IPS DF 6.9 (cell line): ENCODE measurements at places on chromosomes 1 and 21.

DNA sequence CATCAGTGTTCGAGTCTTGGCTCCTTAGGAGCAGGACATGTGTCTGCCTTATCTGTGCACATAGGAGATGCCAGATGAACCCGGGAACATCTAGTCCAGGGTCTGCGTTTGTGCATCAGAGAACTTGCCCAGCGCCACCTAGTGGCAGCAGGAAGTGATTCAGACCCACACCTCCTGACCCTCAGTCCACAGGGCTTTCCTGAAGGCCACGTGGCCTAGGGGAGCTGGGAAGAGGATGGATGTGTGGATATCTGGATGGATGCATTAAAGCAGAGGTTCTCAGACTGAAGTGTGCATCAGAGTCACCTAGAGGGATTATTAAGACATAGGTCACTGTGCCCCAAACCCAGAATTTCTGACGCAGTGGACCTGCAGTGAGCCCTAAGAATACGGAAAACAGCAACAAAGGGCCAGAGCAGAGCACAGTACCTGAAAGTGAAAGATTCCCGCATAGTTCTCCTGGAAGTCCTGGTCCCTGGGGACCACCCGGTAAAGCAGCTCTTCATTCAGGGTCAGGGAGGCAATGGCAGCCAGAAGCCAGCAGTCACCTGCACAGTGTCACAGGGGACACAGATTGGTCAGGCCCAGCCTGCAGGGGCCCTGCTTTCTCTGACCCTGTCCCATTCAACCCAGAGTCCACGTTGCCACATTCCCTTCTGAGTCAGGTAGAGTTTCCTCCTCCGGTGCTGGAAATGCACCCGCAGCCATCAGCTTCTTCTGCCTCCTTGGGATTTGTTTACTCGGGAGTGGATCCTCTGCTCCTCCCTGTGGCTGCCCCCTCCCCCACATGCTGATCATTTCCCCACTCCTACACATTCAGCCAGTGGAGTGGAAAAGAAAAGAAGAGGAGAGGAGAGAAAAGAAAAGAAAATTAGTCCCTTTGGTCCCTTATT lies 37.0 kb downstream of the CAPN8 start:
- peak; percentile 45 for DNase-seq

- DNase-seq = no peak
Measured at GRCh38 chr1:100597784-100598183, 59.8 kb downstream of the GPR88 start.

GRCh38 chr1:164961715-164962114 lies 394.8 kb downstream of the LMX1A start:
- DNase-seq = no peak

DNA sequence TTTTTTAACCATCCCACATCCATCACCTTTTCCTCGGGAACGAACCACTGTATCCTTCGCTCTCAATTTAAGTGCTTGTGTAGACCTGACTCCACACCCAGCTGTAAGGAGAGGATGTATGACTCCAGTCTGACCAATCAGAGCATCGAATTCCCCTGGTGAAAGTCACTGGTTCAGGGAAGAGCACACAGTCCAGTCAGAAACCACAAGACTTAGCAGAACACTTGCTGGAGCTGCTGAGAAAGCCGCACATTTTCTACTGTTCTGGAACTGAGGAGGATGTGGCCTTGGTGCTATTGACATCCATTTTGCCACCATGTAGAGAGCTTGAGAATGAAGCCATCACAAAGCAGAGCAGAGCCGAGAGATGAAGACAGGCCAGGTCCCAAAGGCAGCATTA lies 59.9 kb upstream of the CNN3 start:
- no peak for DNase-seq

- no peak for DNase-seq
Measured at GRCh38 chr1:211033921-211034525, 99.9 kb downstream of the KCNH1 start.

DNA sequence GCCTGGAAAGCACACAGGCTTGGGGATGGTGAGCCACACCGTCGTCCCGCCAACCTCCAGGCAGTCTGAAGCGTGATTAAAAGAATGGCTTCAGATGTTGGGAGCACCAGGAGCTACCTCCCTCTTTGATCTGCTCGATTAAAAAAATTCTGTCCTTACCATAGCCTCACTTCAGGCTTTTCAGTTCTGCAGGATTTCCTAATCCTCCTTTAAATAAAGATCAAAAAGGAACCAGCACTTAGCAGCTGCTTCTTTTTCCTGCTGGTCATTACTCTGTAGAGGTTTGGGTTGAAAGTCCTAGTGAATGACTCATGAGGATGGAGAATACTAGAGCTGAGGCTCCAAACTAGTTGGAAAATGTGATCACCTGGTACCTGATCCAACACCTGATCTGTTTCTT lies 71.9 kb upstream of the C1orf174 start:
- DNase-seq = no peak

- DNase-seq = no peak
Measured at GRCh38 chr1:13661539-13661938, 38.4 kb upstream of the PRDM2 start.

- DNase-seq = no peak
Measured at GRCh38 chr1:115794976-115795639, 26.6 kb upstream of the CASQ2 start.

GRCh38 chr1:190353538-190354101 lies 124.0 kb downstream of the BRINP3 start:
- no peak for DNase-seq

DNA sequence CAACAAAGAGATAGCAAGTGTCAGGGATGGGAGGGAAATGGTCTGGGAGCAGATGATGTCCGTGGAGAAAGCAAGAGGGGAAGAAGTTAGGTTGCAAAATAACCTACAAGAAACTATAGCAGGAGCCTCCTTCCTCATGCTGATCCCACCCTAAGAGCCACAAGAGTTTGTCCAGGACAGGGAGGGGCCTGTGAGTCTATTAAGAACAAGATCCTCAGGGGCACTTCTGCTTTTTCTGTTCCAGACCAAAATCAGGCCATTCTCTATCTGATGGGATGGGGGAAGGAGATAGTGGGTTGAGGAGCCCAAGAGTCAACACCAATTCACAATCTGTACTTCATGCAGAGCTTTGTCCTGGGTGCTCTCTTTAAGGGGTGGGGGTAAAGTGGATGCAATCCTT lies 7.7 kb upstream of the ATP1A4 start:
- DNase-seq = no peak

- no peak for DNase-seq
Measured at GRCh38 chr1:48107516-48107915, 110.3 kb upstream of the TRABD2B start.

DNA sequence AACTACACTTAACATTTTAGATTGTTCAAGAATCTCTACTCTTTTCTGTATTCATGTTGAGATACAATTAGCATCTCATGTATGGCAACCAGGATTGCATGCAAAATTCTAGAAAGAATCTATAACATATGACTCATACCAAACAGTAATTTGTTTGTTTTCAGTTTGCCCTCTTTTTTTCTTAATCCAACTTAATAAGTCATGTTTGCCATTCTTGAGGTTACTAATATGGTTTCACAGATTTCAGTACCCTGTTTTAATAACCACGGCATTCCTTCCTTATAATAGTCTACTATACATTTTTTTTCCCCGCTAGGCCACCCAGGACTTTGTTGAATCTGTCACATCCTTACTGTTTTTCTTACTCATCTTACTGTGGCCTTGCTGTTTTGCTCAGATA lies 140.8 kb downstream of the FMN2 start:
- no peak for DNase-seq

DNA sequence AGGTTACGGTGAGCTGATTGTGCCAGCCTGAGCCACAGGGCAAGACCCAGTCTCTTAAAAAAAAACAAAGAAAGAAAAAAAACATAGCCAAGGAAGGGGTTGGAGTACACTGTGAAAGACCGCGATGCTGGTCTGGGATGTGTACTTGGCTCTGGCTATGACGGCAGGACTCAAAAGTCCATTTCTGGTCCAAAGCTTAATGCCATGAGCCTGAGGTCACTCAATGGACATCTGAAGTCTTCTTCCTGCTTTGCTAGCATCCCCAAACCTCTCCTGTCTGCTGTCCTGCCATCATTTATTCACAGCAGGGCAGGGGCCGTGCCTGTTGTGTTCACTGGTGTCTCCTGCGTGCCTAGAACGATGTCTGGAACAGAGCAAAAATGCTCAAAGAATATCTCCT lies 1.5 kb upstream of the ARHGEF10L start:
- DNase-seq = no peak

DNA sequence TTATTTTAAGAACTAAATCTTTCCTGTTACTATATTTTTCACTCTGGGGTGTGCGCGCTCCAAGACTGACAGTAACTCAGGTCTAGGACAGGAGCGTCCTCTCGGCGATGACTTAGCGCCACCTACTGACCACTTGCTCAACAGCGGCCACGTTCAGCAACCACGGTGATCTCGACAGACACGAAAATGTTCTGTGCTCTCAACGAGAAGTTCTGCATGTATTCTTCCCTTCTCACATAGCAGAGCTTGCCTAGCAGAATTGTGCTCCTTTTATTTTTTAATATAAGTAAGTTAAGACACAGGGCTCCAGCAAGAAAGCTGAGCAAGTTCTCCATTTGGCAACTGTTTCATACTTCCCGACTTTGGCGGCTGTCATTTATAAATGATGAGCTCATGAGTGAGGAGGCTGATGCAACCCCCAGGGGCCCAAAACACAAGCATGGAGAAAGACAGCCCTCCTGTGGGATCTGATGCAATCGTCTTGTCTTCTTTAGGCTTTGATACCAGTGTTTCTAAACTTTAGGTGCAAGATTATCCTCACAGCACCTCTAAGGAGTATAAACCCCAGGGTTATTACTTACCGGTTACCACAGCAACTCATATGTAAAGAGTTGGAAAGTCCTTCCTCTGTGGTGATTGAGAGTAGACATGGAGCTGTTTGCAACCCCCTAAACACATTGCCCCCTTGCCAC lies 92.6 kb downstream of the HHIPL2 start:
- no peak for DNase-seq

GRCh38 chr1:218480588-218481099 lies 135.5 kb downstream of the TGFB2 start:
- DNase-seq = no peak

- no peak for DNase-seq
Measured at GRCh38 chr1:201454608-201455007, 14.4 kb downstream of the PHLDA3 start.

- no peak for DNase-seq
Measured at GRCh38 chr1:162674034-162674608, 41.9 kb downstream of the DDR2 start.

GRCh38 chr1:244970236-244970743 lies 105.9 kb upstream of the HNRNPU start:
- DNase-seq = no peak

DNA sequence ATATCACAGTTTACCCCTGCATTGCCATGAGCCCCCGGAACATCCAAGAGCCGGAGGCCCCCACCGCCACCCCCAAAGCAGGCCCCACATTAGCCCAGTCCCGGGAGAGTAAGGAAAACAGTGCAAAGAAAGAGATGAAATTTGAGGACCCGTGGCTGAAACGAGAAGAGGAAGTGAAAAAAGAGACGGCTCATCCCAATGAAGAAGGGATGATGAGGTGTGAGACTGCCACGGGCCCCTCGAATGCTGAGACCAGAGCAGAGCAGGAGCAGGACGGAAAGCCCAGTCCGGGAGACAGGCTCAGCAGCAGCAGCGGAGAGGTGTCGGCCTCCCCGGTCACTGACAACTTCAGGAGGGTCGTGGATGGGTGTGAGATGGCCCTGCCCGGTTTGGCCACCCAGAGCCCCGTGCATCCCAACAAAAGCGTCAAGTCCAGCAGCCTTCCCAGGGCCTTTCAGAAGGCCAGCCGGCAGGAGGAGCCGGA lies 532.4 kb downstream of the KIF26B start:
- DNase-seq = no peak

DNA sequence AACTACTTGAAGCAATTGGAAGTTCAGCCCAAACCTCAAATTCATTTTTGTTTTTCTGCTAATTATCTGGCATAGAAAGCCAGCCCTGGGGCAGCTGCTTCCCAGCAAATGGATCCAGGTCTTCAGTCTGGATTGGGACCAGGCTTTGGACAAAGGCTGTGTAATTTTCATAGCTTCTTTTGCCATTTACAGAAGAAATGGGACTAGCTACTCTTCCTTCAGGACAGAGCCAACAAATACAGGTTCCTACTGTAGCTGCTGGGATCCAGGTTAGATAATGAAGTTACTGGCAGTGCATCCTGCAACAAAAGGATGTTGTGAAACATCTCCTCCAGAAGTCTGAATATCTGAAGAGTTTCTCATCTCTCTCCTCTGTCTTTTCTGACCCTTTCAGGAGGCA lies 171.5 kb upstream of the CAMK1G start:
- DNase-seq = no peak

GRCh38 chr1:168786476-168787330 lies 57.7 kb upstream of the DPT start:
- DNase-seq = no peak

- DNase-seq = no peak
Measured at GRCh38 chr1:206774093-206774492, 1.8 kb upstream of the IL10 start.

DNA sequence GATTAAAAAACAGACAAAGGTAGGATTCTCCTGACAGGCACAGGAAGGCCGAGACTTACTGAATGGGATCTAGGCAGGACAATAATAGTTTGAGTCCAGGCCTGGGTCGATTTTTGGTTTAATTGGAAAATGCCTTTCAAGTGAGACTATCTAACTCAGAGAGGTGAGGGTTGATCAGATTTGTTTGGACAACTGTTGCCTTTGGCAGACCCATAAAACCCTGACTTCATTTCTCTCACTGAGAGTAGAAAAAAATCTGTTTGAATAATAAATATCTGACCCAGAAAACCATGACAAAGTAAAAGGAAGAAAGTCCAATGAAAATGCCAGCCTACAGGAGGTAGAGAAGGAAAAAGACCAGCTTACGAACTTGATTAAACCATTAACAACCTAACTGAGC lies 12.3 kb upstream of the SLC30A10 start:
- no peak for DNase-seq
